ENCODE measurements at places on chromosomes 3 and 15. TPM values are rescaled to one million over a fixed set of nuclear protein-coding genes. Genes with fewer than 3 reads are reported as not detected.

Gene CACNA1D
- total RNA-seq = 1.9 TPM

Gene PPARG
- total RNA-seq = 0.42 TPM

Gene DAZL
- total RNA-seq = 21.7 TPM

Gene CPN2
- not detected for total RNA-seq

Gene SCN11A
- 0.17 TPM for total RNA-seq

Gene RIOX2
- 15.5 TPM for total RNA-seq

Gene GLCE
- total RNA-seq = 11.9 TPM

Gene COLQ
- total RNA-seq = 0.61 TPM

Gene GOLGA6L10
- 2.0 TPM for total RNA-seq

Gene MYRIP
- 2.2 TPM for total RNA-seq

Gene C3orf49
- not detected for total RNA-seq

Gene SERINC4
- total RNA-seq = 0.17 TPM

Gene GABRR3
- not detected for total RNA-seq
